ENCODE measurements at places on chromosomes 11 and 22.
A peak's percentile ranks its signal among the peaks of the same experiment; 100 is the strongest.

DNA sequence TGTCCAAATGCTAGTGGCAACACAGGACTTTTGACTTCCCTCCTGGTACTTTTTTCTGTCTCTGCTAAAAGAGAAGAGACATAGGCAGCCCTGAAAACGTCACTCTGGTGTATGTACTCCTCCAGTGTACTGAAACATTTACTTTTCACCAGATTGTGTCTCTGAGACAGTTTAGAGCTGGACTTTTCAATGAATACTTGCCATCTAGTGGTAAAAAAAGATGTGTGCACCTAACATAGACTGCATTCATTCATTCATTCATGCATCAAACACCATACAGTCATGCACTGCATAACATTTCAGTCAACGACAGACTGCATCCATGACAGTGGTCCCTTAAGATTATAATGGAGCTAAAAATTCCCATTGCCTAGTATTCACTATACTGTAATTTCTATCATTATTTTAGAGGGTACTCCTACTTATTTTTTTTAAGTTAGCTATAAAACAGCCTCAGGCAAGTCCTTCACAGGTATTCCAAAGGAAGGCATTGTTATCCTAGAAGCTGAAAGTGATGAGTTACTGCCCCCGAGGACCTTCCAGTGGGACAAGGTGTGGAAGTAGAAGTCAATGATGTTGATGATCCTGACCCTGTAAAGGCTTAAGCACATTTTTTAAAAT lies 186.2 kb downstream of the SPON1 start:
- peak; percentile 20 for DNase-seq

- no peak for DNase-seq
Measured at GRCh38 chr11:57777969-57778317, 16.3 kb downstream of the CTNND1 start.

DNA sequence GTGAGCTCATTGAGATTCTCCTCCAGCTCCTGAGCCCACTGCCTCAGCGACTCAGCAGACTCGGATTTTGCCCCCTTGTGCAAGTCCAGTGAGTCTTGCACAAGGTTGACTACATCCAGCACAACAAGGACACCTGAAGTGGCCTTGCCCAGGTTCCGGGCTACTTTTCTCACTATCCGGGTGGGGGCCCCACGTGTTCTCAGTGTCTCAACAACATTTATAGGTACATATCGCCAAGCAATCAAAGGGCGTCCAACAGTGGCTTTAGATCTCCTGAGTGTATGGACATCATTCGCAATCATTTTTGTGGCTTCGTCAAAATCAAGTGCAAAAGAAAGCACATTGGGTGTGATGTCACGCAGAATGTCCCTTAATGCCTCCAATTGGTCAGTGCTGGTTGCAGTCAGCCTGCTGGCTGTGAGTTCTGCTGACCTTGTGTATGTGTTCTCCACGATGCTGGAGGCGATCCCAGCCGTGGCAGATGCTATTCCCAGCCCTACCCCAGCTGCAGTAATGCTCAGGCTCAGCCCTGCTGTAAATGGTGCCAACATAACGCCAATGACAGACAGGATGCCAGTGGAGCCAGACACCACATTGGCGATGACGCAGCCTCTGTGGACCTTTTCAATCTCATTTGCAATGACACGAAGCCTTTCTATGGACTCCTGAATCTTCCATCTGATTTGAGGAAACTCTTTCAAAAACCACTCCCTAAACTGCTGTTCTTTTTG lies 10.3 kb downstream of the APOL4 start:
- no peak for DNase-seq

- peak; percentile 72 for DNase-seq
Measured at GRCh38 chr11:57424792-57425564, 1.9 kb downstream of the SLC43A3 start.

DNA sequence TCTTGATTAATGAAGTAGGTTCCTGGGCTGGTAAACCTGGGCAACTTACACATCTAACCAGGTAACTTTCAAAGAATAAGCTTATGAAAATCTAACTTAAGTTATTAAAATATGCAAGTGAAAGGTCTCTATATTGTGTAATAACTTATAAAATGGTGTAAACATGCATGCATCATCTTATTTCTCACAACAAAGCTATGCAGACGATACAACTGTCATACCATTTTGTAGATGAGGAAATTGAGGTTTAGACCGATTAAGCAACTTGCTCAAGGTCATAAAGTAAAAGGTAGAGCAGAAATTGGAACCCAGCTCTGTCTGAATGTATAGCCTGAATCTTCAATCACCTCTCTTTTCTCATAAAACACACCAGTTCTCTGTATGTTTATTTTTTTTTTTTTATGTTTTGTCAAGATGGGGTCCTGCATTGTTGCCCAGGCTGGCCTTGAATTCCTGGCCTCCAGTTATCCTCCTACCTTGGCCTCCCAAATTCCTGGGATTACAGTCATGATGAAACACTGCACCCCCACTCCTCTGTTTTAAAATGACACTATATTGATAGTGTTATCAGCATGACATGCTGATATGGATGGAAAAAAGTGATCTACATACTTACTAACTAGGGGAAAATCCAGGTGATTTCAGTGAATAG lies 109.6 kb downstream of the SGSM3 start:
- no peak for DNase-seq

GRCh38 chr11:110435780-110436717 lies 6.3 kb downstream of the FDX1 start:
- no peak for DNase-seq

- DNase-seq: no peak
Measured at GRCh38 chr22:46607483-46608114, 12.6 kb upstream of the GRAMD4 start.

Measured in HFF-Myc (cell line).